NT2/D1 (cell line): ENCODE measurements at places on chromosomes 6 and 20.

- DNase-seq = peak; percentile 52
These were observed 203.0 kb upstream of the TBX18 start for GRCh38 chr6:84967389-84967788.

- DNase-seq = no peak
These were observed 142.3 kb downstream of the ATXN1 start for GRCh38 chr6:16618962-16619361.

DNA sequence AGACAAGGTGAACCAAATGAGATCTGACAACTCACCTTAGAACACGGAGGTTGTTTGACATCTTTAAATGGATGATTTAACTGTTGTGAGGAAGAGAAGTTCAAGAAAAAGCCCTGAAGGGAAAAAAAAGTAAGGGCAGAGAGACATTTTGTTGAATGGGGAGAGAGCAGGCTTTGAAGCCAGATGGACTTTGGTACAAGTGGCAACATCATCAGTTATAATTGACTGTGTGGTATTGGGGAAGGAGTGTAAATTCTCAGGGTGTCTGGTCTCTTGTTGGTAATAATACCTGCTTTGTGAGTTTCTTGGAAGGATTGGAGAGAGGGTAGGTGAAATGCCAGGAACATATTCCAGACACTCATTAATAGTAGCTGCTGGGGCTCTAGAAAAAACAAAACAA is 21.6 kb downstream of the OGFRL1 start:
- DNase-seq = no peak

GRCh38 chr6:33082702-33083101 is 6.9 kb downstream of the HLA-DPB1 start:
- no peak for DNase-seq

DNA sequence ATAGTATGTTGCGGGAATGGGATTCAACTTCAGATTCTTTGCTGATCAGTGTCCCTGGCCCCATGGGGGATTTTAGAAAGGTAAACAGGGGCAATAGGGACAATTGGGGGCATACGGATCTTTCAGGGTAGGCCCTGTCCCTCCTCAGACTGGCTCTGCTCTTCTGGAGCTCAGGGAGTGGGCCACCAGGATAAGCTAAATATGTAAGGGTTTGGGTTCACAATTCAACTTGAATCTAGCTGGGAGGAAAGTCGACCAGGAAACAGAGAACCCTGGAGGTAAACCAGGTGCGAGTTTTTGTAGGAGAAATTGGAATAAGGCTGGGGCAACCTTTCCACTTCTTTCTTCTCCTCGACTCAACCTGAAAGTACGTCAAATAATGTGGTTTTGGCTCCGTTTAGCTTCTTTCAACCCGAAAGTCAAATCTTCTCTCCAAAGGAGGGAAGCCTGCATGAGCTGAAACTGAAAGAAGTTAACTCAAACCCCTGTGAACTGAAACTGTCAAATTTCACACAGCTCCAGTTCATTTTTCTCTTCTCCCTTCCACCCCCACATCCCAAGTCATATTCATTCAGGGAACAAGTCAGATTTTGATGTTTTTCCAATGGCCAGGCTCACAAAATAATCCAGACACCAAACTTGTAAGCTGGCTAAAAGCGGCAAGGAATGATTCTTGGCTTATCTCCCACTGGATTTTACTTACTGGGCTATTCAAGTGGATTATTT is 278.2 kb downstream of the CLIC5 start:
- no peak for DNase-seq

GRCh38 chr6:161941565-161941964 is 667.7 kb upstream of the AGPAT4 start:
- DNase-seq = no peak

DNA sequence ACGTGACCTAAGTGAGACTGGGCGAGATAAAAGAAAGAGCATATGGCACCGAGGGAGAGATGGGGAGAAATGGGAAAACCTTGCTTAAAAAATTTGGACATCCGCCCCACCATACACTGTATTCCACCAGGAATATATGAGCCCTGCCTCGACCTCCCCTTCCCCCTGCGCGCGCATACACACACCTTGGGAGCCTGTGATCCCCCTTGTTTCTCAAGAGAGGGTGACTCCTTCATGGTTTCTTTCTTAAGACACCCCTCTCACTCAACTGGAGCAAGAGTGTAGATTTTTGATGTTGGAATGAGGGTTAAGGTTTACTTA is 480 bp downstream of the ABCF1 start:
- no peak for DNase-seq

- no peak for DNase-seq
These were observed 108.2 kb downstream of the NRN1 start for GRCh38 chr6:5898563-5898962.

GRCh38 chr6:165852676-165853075 is 189.6 kb upstream of the PDE10A start:
- DNase-seq = no peak

DNA sequence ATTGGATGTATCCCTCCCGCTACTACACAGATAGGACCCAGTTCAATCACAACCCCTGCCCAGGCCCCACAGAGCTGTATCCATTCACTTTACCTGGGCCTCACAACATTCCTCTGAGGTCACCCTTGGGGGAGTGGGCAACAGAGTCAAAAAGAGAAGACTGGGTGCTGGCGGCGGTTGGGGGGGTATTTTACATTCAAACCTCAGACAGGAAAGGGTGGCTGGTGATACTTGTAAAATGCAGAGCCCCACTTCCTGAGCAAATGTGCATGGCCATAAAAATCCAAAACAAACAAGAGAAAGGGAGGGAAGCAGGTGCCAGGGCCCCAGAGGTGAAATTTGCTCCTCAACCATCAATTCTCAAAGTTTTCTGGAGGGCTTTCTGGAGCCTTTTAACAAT is 3.5 kb downstream of the LRFN2 start:
- no peak for DNase-seq

DNA sequence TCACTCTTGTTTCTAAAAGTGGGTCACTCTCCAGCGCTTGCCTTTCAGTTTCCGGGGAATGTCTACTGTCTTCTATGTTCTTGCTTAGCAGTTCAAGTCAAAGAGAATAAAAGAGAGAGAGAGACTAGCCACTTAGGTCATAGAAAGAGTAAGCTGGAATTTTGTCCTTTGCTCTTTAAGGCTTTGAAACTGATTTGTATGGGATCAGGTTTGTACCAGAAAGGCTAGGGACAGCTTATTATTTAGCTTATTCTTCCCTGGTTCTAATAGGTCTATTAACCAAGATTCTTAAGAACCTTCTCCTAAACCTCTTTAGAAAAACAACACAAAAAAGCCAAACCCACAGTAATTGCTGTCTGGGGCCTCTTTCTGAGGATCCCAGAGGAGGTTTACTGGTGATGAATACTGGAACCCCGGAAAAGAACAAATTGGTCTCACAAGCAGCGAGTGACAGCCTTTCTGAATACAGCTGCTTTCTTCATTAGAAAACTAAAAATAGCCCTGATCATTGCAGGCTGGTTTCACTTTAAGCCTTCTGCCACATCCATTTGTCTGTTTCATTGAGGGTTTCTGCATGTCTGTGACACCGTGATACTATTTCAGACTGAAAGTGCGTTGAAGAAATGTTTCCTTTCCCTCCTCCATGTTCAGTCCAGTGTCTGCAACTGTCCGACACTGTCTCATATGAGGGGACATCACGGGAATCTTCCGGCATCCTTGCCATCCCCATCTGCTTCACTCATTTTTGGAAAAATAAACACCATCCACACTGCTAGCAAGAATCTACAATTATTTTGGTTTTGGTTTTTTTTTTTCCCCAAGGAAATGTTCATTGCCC is 75.1 kb upstream of the ATXN1 start:
- DNase-seq = no peak

GRCh38 chr6:89375427-89376267 is 23.1 kb upstream of the UBE2J1 start:
- peak; percentile 66 for DNase-seq

DNA sequence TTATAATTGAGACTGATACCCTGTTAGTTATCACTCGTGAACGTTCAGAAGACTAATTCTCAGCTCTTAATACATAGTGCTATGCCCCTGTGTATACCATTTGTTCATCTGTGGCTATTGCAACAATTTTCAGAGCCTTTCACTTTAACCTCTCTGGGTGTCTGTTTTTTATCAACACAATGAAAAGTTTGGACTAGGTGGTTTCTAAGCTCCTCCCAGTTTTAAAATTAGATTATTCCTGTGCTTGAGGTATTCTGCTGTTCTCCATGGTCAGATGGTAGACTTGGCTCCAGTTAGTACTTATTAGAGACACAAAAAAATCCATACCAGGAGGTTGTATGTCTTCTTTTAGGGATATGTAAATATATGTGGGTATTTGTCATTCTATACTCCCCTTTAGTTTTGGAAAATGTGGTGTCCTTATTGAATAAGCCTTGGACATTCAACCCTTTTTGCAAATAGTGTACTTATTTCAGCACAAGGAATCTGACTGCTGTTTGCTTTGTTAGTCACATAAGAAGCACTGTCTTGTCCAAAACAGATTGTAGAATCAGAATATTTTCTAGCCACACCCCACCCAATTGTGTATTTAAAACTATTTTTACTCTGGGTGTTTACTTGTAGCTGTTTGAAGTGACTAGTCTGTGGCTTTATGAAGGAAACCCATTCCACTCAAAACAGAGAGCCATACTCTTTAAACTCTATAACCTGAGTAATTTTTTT is 2.0 kb upstream of the COL10A1 start:
- DNase-seq = no peak

GRCh38 chr6:147204060-147204785 is at the start of gene STXBP5:
Gene STXBP5, plus strand, starts transcription at chr6:147204417. Its CDS starts 116 bp downstream, at chr6:147204533.
- no peak for DNase-seq

DNA sequence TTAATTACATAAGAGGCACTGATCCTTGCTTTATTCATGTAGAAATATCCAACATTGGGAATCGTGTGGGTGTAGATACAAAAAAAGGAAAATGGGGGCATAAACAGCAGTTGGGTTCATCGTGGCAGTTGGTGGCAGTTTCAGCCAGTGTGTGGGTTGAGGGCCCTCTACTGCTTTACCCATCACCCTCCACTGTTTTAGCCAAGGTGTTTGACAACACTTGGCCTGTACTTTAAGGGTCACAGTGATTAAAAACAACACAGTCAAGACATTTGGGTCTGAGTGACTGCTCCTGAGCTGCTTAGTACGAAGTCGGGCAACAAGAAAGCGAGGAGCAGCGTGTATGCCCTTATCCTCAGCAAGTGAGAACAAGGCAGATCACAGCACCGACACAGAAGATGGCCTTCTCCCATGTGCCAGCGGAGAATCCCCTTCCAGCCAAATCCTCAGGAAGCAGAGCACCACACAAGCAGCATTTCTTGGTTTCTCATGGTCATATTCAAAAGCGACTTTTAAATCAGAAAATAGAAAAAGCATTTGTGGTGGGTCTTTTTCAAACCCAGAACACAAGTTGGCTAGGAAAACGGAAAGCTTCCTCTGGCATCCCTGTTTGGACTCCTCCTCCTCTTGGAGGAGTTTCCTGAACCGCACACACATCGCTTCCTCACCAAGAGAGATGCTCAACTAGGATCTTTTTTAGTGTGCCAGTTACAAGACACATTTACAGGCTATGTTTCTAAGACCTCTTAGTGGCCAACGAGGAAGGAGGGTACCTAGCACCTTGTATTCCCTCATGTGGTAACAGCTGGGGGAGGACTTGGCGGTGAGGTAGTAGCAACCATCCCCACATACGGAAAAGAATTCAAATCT is 23.5 kb downstream of the EIF2S2 start:
- no peak for DNase-seq

GRCh38 chr6:14281811-14282660 is 164.5 kb downstream of the CD83 start:
- DNase-seq = no peak
